ENCODE measurements at places on chromosomes 1 and 21.

GRCh38 chr1:110495926-110496600 lies 22.9 kb downstream of the KCNA10 start:
- peak; percentile 56 for DNase-seq

DNA sequence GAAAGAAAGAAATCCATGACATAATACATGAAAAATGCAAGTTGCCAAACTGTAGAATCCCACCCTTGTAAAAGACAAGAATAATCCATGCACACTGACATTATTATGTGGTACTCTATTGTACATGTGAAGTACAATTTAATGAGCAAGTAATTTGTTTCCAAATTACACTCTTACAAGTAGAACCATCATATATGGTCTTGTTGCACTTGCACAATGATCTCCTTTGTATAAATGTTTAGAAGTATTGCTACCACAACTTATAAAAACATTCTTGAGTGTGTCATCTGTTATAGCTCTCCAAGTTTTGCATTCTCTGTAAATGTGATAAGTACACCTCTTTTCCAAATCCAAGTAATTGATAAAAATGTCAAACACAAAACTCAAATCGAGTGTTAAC lies 29.1 kb upstream of the ZNF281 start:
- DNase-seq = no peak

DNA sequence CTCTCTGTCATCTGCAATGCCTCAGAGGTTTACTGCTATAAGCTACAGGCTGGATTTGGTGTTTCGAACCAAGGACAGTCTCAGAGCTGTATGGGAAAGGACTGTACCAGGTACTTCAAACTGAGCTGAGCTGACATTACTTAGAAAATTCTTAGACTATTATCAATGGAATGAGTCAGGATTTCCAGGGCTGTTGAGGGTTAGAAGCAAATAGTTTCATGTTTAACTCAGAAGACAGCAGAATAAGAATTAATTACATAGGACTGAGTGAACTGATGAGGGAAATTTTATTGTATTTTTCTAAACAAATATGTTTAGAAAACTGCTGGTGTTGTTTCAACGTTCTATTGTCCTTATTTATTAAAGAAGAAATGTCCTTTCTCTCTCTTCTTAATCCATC lies 74.3 kb upstream of the CAPZB start:
- no peak for DNase-seq

DNA sequence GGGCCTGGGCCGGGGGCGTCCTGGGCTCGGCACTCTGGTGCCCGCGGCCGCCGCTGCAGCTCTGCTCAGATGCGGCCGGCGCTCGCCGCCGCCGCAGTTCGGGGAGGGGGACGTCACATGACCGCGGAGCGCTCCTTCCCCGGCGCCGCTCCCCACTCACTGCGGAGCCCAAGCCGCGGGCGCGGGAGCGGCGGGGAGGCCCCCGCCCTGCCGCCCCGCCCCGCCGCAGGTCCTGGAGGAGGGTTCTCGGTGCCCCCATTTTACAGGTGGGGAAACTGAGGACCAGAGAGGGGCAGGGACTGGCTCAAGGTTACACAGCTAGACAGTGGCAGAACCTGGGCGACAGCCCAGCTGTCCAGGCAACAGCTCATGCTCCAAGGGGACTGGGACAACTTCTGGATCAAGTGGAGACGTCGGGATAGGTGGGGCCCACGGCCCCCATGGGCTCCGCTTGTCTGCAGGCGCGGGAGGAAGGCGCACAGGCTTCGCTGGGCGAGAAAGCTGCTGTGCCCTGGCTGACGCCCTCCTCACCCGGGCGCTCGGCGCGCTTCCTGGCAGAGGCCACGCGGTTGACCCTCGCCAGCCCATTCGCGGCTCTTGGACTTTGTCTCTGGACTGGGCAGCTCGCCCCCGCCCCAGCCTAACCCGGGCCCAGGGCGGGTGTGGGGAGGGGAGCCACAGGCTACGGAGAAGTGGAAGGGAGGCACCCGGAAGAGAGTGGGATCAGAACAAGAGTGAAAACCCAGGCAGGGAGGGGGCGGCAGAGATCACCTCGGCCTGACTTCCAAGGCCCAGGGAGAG lies at the start of gene RAP1GAP:
RAP1GAP (minus strand) TSS at position 100 of the 801 bp plus-strand sequence. CDS start 49,325 bp downstream, outside the sequence.
- no peak for DNase-seq

GRCh38 chr1:99681583-99681982 lies 35.7 kb downstream of the PALMD start:
- no peak for DNase-seq

GRCh38 chr1:90357995-90358394 lies 359.1 kb downstream of the BARHL2 start:
- DNase-seq = no peak

DNA sequence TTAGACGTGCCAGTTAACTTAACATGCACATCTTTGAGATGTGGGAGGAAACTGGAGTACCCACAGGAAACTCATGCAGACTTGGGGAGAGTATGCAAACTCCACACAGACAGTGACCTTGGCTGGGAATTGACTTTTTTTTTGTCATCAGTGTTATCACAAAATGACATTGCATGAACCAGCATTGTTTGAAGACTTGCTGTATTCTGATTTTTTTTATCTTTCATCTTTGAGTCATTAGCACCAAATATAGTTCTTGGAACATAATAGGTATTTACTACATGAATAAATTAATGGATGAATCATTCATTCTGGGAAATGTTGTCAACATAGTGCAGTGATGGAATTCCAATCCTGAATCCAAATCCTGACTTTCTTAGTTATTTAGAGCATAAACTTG lies 77.0 kb downstream of the ATF6 start:
- no peak for DNase-seq

- DNase-seq = no peak
These were observed 333.8 kb upstream of the PTBP2 start for GRCh38 chr1:96387785-96388184.

GRCh38 chr1:99969729-99970621 lies at the start of gene SLC35A3:
Gene SLC35A3 (plus strand): TSS chr1:99969996. CDS start chr1:99993555, 23,559 bp downstream.
- peak; percentile 73 for DNase-seq

- no peak for DNase-seq
These were observed 81.8 kb downstream of the AJAP1 start for GRCh38 chr1:4736254-4736653.

- peak; percentile 51 for DNase-seq
These were observed at the start of the genes PLA2G2C and UBXN10 for GRCh38 chr1:20185834-20186782. Gene PLA2G2C (minus strand): TSS chr1:20186518. CDS start chr1:20177363, 9,155 bp downstream. Gene UBXN10 (plus strand): TSS chr1:20186096. CDS start chr1:20190562, 4,466 bp downstream.

- DNase-seq = no peak
These were observed 81.2 kb upstream of the TMPRSS2 start for GRCh38 chr21:41589131-41589530.

GRCh38 chr21:39489380-39489924 lies 37.7 kb downstream of the SH3BGR start:
- DNase-seq = no peak

GRCh38 chr1:28343405-28343804 lies 14.6 kb downstream of the MED18 start:
- no peak for DNase-seq
